ENCODE measurements at places on chromosomes 11 and 22.

- no peak for DNase-seq
Observed at GRCh38 chr11:90629229-90629806, 406.5 kb upstream of the CHORDC1 start.

- no peak for DNase-seq
Observed at GRCh38 chr11:2310786-2311352, 9.1 kb downstream of the TSPAN32 start.

DNA sequence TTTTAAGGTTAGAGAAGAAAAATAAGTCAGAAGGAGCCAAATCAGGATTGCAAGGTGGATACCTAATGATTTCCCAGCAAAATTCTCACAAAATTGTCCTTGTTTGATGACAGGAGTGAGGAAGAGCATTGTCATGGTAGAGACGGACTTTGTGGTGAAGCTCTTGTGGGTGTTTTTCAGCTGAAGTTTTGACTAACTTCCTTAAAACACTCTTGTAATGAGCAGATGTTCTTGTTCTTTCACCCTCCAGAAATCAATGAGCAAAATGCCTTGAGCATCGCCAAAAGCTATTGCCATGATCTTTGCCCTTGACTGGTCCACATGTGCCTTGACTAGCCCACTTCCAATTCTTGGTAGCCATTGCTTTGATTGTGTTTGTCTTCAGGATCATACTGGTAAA is 20.0 kb downstream of the CALCB start:
- DNase-seq: no peak

DNA sequence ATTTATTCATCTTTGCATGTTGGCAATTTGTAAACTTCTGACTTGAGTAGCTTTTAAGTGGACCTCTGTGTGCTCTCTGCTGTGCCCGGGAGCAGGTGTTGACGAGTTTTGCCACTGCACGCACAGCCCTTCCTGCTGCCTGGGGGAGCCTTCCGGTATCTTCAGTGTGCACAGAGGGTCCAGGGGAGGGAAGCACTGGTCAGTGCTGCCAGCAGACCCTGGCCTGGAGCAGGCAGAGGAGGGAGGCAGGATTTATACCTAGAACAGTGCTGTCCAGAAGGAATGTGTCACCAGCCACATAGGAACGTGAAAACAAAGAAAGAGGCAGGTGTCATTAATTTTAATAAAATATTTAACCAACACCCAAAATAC is 403.6 kb downstream of the TBC1D22A start:
- DNase-seq: no peak

GRCh38 chr11:127639916-127640315 is 639.3 kb upstream of the KIRREL3 start:
- no peak for DNase-seq

GRCh38 chr22:21990445-21991303 is 8.1 kb upstream of the TOP3B start:
- DNase-seq: no peak

DNA sequence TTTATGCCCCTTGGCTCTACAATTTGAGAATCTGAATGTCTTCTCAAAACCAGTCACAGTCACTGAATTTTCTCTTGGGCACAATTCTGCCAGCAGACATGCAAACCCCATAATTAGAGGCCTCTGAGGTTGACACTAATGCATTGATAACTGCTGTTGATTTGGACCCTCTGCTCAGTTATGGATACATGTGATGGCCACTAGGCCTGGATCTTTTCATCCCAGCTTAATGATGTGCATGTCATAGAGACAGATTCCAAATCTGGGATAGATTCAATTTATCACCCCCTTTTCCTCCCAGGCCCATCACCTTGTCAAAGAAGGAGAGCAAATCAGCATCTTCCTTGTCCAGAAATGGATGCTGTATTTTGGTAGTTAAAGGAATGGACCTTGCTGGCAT is 92.2 kb downstream of the C11orf91 start:
- DNase-seq: no peak

- peak; percentile 17 for DNase-seq
Observed at GRCh38 chr11:69999721-70000120, 78.4 kb upstream of the ANO1 start.

DNA sequence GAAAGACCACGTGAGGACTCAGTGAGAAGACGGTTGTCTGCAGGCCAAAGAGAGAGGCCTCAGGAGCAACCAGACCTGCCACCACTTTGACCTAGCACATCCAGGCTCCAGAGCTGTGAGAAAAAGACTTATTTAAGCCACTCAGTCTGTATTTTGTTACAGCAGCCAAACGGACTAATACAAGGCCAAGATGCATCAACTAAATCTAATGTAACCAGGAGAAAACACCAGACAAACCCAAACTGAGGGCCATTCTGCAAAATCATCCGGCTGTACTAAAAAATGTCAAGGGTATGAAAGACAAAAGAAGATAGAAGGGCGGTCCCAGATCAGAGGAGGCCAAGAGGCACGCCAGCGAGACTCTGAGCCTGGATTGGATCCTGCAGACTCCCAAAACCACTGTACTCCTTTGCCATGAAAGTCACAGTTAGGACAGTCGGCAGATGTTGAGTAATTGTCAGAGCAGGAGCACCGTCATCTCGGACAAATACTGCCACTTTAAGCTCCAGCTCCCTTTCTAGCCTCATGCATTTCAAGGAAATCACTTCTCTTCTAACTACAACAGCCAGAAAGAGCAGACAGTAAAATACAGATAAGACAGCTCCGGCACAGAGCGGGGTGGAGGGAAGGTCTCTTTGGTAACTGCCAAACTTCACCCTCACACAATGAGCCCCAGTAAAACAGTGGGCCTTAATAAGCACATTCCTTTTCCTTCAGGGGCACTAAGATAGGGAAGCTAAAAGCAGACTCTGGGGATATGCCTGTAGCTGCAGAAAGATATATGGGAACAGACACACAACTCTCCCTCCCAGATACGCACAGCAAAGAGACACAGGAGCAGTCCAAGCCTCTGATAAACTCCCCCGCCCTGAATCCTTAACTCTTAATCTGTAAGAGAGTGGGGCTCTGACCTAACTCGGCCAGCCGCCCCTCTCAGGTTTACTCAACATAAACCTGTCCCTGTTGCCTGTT is 3.5 kb upstream of the ZP1 start:
- no peak for DNase-seq

DNA sequence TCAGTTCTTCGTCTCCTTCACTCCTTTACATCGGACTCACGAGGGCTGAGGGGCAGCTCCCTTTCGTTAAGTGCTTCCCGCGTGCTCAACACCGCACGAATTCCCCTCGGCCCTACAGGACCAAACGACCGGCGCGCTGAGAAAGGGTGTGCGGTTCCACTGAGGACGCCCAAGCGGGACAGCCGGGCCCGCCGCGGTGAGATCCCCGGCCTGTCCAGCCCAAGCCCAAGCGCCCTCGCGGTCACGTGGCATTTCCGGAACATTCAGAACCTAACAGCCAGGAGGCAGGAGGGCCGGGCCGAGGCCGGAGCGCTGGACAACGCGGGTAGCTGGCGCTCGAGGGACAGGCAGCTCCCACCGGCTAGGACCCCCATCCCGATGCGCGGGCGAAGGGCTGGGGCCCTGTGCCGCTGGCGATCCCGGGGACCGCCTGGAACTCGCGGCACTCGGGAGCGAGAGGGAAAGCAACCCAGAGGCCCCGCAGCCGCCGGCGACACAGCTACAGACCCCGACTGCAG is 737 bp upstream of the STIP1 start:
- peak; percentile 91 for DNase-seq

- DNase-seq: no peak
Observed at GRCh38 chr11:61675826-61676225, 4.4 kb upstream of the DAGLA start.

GRCh38 chr22:22507743-22508273 is 734 bp downstream of the ZNF280B start:
- DNase-seq: peak; percentile 25

GRCh38 chr11:94735907-94736306 is 32.2 kb upstream of the AMOTL1 start:
- peak; percentile 47 for DNase-seq

GRCh38 chr11:45412051-45412471 is 125.9 kb upstream of the SYT13 start:
- peak; percentile 96 for DNase-seq

DNA sequence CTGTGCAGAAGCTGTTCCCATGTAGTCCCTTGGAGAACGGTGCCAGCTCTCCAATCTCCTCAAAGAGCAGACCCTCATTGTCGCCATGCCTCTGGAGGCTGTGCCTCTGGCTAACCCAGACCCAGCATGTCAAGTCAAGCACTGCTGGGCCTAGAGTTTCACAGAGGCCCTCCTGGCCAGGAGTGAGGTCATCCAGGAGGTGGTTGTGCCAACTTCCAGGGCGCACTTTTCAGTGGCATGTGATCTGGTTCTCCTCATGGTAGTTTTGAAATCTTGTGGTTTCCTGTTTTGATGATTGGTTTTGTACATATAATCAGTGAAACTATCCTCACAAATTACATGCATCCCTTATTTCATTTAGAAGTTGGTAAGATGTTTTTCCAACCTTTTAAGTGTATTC is 78.9 kb downstream of the PPFIBP2 start:
- no peak for DNase-seq

- no peak for DNase-seq
Observed at GRCh38 chr22:17606496-17606895, 22.1 kb downstream of the ATP6V1E1 start.

- no peak for DNase-seq
Observed at GRCh38 chr22:46065691-46066454, 84.5 kb upstream of the PPARA start.

GRCh38 chr22:47041271-47042115 is 279.0 kb downstream of the TBC1D22A start:
- no peak for DNase-seq

DNA sequence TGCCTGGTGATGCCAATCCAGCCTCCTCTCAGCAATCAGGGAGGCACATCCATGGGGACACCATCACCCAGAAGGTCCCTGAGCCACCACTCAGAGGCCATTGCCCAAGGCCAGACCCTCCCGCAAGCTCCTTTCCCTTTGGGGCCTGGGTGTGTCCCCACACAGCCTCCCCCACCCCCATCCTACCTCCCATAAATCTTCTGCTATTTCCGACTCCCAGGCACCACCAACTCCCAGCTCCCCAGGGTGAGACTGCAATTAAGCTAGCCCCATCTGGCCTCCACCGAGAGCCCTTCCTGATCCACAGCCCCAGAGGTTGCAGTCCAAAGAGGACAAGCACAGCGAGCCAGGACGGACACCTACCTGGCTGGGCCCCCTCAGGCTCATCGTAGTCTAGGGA is 6.3 kb downstream of the ARHGAP1 start:
- no peak for DNase-seq

DNA sequence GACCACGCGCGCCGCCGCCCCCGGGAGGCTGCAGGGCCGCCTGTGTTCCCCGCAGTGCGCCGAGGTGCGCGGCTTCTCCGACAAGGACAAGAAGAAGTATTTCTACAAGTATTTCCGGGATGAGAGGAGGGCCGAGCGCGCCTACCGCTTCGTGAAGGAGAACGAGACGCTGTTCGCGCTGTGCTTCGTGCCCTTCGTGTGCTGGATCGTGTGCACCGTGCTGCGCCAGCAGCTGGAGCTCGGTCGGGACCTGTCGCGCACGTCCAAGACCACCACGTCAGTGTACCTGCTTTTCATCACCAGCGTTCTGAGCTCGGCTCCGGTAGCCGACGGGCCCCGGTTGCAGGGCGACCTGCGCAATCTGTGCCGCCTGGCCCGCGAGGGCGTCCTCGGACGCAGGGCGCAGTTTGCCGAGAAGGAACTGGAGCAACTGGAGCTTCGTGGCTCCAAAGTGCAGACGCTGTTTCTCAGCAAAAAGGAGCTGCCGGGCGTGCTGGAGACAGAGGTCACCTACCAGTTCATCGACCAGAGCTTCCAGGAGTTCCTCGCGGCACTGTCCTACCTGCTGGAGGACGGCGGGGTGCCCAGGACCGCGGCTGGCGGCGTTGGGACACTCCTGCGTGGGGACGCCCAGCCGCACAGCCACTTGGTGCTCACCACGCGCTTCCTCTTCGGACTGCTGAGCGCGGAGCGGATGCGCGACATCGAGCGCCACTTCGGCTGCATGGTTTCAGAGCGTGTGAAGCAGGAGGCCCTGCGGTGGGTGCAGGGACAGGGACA is 2.7 kb downstream of the NLRP6 start:
- DNase-seq: no peak

GRCh38 chr11:46673713-46674462 is 26.5 kb downstream of the ARHGAP1 start:
- peak; percentile 22 for DNase-seq

- no peak for DNase-seq
Observed at GRCh38 chr22:25051983-25052710, 99.6 kb downstream of the KIAA1671 start.

DNA sequence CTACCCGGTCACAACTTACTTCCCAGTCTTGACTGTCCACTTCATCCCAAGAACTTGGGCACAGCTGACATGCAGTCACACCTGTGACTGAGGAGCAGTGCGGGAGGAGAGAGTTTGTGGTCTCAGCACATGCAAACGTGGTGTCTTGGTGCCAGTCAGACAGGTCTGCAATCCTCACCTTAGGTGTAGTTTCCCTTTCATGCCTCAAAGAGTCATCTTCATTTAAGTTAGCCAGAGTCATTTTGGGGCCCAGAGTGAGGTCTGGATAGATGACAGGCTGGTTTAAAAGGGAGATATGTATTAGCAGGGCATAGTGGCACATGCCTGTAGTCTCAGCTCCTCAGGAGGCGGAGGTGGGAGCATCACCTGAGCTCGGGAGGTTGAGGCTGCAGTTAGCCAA is 108.5 kb upstream of the SORL1-AS1 start:
- no peak for DNase-seq

DNA sequence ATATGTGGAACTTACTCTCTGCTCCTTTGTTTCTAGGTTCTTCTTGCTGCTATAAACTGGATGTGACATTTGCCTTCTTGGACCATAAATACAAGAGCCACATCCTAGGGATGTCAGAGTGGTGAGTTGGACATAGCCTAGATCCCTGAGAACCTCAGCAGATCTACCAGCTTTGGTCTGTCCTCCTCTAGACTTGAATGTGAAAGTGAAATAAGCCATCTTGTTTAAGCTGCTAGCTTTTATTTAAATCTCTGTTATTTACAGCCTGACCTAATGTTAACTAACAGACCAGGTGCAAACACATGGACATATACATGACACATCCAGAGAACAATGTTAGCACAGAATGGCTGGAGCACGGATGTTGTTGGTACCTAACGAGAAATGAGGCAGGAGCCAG is 36.0 kb downstream of the SLN start:
- DNase-seq: no peak

DNA sequence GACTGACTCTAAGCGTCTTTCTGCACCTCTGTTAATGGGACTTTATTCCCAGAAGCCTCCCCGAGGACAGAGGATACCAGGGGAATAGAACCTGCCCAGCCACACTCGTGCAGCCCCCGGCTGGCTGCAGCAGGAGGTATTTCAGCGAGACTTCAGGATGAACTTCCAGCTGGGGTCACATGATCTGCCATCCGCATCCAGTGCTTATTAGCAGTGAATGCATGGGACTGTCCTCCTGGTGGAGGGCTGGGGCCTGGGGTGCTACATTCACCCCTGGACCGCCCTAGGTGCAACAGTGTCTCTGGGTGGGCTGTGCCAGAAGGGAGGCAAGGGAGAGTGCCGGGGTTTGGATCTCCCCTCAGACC is 1.6 kb downstream of the DUSP8 start:
- no peak for DNase-seq

Measured in mesendoderm (in vitro differentiated cells).